ENCODE measurements at places on chromosomes 2 and 18. TPM values are rescaled to one million over a fixed set of nuclear protein-coding genes. Genes with fewer than 3 reads are reported as not detected.

DNA sequence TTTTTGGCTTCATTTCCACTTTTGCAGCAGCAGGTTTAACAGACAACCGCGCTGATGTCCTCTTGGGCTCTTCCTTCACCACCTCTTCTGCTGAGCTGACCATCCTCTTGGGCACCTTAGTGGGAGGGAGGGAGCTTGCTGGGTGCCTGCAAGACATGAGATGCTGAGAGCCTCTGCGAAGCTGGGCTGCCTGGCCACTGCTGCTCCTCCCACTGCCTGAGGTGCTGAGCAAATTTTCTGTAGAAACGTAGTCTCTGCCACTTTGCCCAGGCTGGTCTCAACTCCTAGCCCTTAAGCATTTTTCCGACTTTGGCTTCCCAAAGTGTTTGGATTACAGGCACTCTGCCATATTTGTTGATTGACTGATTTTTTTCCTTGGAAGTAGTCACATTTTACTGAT lies 422.2 kb upstream of the MC4R start:
- no peak for DNase-seq

- DNase-seq, result no peak
These were observed 42.0 kb upstream of the MSH2 start for GRCh38 chr2:47360927-47361326.

DNA sequence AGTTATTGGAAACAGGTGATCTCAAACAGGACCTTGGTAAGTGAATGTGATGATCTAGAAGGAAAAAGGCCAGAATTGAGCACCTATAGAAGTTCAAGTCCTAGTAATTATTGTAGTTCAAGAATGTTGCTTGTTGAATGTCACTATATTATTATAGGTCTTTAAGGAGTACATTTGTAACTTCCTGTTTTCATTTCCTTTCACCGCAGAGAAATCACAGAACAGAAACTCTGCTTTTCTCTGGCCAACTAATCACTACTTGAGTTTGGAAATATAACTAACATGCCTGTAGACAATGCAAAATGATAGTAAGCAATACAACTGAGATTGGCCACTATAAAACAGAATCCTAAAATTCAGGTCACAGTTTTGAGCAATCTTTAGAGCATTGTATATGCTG lies 61.8 kb upstream of the EFEMP1 start:
- DNase-seq, result no peak

GRCh38 chr2:190867212-190867611 lies 13.4 kb upstream of the GLS start:
- no peak for DNase-seq

- DNase-seq, result no peak
These were observed 47.9 kb downstream of the ZEB2 start for GRCh38 chr2:144472046-144472412.

GRCh38 chr2:205539603-205540002 lies 142.7 kb upstream of the NRP2 start:
- no peak for DNase-seq

- no peak for DNase-seq
These were observed 10.6 kb downstream of the PTPRM start for GRCh38 chr18:7577706-7578105.

GRCh38 chr2:98346311-98347236 lies at the start of gene CNGA3:
CNGA3 (plus strand) TSS chr2:98346456; CDS start chr2:98369976, 23,520 bp downstream.
- no peak for DNase-seq

- no peak for DNase-seq
These were observed 41.4 kb upstream of the EPG5 start for GRCh38 chr18:46008531-46008930.

DNA sequence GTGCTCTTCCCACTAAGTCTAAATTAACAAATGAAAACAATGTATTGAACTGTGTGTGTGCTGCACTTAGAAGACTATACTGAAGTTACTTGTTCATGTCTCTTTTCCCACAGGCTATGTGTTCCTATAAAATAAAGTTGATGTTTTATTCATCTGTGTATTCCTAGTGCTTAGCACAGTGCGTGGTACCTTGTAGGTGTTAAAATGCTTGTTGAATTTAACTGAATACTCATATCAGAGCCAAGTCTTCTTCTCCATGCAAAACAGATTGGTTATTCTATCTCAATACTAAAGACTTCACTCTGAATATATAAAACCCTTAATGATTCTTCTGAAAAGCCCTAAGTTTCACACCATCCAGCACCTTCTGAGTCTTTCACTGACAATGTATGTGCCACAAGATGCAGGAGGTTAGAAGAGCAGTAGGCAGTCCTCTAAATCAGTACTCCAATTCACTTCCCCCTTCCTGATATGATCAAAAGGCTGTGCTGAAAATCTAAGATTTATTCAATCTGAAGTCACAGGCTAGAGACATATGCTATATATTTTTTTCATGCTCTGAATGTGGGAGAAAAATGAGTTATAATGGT lies 231.7 kb upstream of the CCDC150 start:
- no peak for DNase-seq

DNA sequence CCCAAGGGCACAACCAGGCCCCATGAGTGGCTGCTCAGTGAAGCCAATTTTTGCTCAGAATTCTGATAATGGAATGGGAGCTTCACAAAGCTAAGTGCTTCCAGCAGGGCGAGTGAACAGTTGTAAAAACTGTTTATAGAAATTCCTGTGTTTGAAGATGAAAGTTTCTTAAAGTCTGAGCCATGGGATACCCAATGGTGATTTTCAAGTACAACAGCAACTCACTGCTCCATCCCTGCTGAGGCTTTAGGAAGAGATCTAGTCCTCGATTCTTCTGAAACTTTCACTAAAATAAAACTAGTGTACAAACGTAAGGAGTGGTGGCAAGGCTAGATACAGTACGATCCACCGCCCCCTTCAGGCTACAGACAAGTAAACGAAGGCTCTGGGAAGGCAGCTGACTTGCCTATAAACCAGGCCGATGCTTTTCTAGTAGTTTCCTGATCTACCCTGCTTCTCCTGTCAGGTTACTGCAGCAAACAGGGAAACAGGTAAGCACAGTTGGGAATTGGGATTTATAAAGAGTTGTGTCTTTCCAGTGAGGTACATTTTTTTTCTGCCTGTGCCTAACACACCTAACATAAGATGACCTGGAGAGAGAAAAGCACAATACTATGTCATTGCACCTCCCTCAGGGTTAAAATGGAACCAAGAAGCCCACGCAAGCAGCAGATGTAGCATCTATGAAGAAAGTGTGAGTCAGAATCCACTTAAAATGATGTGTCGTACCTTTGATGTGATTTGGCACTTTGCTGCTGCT lies 108.7 kb downstream of the UXS1 start:
- no peak for DNase-seq

DNA sequence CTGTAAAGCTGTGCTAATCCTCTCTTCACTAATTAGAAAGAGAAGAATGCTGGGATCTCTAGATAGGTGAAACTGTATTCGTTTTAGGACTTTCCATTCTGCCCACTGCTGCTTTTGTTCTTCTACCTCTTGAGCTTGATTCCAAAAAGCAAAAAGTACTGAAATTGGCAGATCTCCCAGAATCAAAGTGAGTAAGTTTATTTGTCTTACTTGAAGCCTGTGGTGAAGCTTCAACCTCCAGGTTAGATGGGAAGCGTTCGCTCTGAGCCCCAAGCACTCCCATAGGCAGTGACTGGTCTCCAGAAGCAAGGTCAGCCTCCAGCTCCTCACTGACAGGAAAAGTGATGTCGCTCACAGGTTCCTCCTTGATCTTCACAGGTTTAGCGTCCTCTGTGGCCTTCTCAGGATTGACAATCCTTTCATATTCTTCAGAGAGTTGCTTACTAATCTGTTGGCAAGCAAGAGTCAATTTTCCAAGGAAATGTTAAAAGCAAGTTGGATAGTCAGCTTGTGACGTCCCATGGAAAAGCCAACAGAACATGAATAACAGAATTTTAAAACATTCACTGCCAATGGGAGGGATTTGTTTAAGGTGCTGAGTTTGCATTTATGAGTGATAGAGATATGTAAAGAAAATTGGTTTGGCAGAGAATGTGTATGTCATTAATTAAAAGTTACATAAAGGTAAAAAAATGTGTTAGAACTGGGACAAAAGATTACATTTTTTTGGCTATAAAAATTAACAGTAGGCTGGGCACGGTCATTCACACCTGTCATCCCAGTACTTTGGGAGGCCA lies 8.1 kb downstream of the SUPT7L start:
- DNase-seq, result no peak

PPP1R1C gene
- total RNA-seq, result not detected

PAX3 gene
- not detected for total RNA-seq

AMER3 gene
- total RNA-seq, result not detected

ARHGAP28 gene
- 4.3 TPM for total RNA-seq

CD8B2 gene
- total RNA-seq, result not detected

Measured in sigmoid colon (tissue), 7 donors.